ENCODE measurements at places on chromosomes 7 and 10. TPM values are rescaled to one million over a fixed set of nuclear protein-coding genes. Genes with fewer than 3 reads are reported as not detected.

Gene GIMAP8
- total RNA-seq = 11.0 TPM

Gene JAZF1
- 29.4 TPM for total RNA-seq

Gene SUN3
- total RNA-seq = not detected

Gene GATA3
- total RNA-seq = 1.4 TPM

Gene NME8
- not detected for total RNA-seq

Gene ARPC1A
- total RNA-seq = 131 TPM

Gene GPAM
- 22.2 TPM for total RNA-seq

Gene CPA5
- total RNA-seq = not detected

Gene IDI2
- 0.33 TPM for total RNA-seq

Gene PLXNA4
- 18.1 TPM for total RNA-seq

Gene SPDYE8
- total RNA-seq = not detected

Gene NKX1-2
- not detected for total RNA-seq

Gene NANOS1
- total RNA-seq = 11.7 TPM

Gene HYAL4
- total RNA-seq = not detected

Gene TRUB1
- 18.4 TPM for total RNA-seq

Gene LAMB4
- 0.33 TPM for total RNA-seq

Gene ZNF117
- 3.2 TPM for total RNA-seq

Gene FZD8
- 6.6 TPM for total RNA-seq

Gene AGR2
- not detected for total RNA-seq

Gene OR2A1
- not detected for total RNA-seq

Gene TMEM26
- 0.30 TPM for total RNA-seq

Gene FFAR4
- 0.08 TPM for total RNA-seq

Gene VGF
- not detected for total RNA-seq

Gene SHTN1
- total RNA-seq = 2.0 TPM

Gene ANKMY2
- 28.9 TPM for total RNA-seq

Gene ELMO1
- 10.0 TPM for total RNA-seq

Gene SAMD9
- 2.8 TPM for total RNA-seq

Gene MALSU1
- total RNA-seq = 85.9 TPM

Gene TLX1
- not detected for total RNA-seq

Gene CPN1
- total RNA-seq = not detected

Gene BCL7B
- total RNA-seq = 82.9 TPM

Gene SPDYE5
- total RNA-seq = not detected

Gene TBXAS1
- 3.9 TPM for total RNA-seq

Gene GARIN1A
- 1.6 TPM for total RNA-seq

Gene GIMAP6
- 24.3 TPM for total RNA-seq

Gene COL28A1
- 1.9 TPM for total RNA-seq

Gene MMP21
- not detected for total RNA-seq

Gene NEUROD6
- total RNA-seq = not detected

All from left ventricle myocardium inferior (tissue), 1 donor.